ENCODE measurements at places on chromosomes 16 and 17.

DNA sequence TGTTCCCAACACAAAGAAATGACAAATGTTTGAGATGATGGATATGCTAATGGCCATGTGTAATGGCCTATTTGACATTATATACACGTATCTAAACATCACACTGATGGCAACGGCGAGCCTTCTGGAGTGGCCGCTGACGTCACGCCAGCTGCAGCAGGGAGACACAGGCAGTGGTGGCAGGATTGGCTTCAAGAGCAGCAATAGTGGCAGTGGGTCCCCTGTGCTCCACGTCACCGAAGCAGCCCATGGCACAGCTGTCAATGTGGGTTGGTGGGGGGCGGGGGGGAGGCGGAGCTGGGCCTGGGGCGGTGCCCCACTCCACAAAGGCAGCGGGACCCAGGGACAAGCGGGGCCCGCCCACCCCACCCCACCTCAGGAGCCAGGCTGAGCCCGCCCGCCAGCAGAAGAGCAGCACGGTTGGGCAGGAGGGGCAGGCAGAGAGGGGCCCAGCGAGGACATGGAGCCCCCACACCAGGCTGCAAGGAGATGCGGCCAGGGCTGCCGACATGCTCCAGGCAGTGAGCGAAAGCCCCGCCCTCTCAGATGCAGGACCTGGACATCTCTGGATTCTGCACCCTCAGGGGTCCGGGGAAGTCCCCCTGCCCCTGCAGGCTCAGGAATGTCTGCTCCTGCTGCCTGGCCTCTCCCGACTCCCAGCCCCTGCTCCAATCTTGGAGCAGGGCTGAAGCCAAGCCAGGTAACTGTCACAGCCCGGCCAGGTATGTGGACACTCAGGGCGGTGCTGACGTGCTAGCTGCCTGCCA is 64.6 kb downstream of the USP32 start:
- DNase-seq = no peak

GRCh38 chr17:45146890-45147580 is 1.2 kb upstream of the HEXIM1 start:
- DNase-seq = peak; percentile 53

- no peak for DNase-seq
These were observed 25.7 kb downstream of the ARHGAP17 start for GRCh38 chr16:24989494-24989893.

DNA sequence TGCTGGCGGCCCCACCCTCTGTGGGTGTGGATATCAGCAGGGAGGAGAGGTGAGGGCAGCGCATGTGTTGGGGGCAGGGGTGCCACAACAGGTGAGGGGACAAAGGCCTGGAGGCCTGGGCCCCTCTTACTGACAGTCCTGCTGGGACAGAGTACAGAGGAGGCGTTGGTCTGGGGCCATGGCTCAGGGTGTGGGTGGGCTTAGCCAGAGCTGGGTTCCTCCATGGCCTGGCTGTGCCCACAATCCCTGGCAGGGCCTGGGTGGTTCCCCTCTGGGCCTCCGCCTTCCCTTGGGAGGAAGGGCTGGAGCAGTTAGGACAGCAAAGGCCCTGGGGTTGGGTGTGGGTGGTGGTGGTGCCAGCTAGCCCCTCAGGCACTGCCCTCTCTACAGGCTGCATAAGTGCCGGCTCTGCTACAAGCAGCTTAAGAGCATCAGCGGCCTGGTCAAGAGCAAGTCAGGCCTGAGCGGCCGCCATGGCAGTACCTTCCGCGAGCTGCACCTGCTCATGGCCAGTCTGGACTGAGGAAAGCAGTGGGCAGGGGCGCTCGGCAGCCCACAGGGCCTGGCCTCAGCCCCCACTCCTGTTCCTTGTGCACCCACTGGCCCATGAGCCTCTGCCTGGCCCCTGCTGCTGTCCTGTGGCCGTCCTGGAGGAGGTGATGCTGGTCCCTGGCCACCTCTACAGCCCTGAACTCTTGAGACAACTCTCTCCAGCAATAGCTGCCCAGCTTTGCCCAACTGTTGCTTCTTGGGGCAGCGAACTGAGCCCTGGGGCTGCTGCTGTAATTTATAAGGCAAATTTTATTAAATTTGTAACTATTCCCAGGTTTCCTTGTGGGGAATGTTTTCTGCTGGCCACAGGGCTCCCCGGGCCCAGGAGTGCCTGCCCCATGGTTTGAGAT is 21.1 kb downstream of the KATNB1 start:
- no peak for DNase-seq

DNA sequence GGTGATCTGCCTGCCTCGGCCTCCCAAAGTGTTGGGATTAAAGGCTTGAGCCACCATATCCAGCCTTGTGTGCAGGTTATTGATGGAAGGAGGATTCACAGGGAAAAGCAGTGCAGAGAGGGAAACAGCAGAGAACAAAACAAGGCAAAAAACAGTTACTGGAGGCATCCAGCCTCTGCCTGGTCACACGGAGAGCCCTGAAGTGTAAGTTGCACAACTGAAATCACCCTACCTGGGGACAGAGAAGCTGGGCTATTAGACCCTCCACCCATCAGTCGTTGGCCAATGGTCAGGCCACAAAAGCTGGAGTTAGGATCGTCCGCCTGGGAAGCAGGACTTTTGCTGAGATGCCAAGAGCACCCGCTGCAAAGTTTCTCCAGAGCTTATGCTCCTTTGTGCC is 57.9 kb upstream of the BCO1 start:
- DNase-seq = no peak

DNA sequence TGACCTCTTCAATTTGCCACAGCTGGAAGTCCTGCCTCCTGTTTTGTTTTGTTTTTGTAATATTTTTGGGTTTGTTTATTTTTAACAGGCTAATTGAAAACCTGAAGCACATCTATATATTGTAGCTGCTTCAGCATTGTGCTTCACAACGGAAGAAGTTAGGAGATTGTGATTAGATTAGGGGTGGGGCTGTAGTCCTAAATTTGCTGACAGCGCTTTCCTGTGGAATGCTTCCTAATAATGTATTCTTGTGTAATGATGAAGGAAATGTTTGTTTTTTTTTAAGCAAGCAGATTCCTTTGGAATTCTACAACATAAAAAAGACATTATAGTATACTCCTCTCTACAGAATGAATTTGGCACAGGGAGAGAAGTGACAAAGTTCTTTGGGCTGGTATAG is 70.1 kb downstream of the NLK start:
- DNase-seq = no peak

- DNase-seq = no peak
These were observed 10.7 kb downstream of the C16orf95 start for GRCh38 chr16:87306516-87306915.

- DNase-seq = no peak
These were observed 2.9 kb upstream of the MAFG start for GRCh38 chr17:81930142-81931125.

DNA sequence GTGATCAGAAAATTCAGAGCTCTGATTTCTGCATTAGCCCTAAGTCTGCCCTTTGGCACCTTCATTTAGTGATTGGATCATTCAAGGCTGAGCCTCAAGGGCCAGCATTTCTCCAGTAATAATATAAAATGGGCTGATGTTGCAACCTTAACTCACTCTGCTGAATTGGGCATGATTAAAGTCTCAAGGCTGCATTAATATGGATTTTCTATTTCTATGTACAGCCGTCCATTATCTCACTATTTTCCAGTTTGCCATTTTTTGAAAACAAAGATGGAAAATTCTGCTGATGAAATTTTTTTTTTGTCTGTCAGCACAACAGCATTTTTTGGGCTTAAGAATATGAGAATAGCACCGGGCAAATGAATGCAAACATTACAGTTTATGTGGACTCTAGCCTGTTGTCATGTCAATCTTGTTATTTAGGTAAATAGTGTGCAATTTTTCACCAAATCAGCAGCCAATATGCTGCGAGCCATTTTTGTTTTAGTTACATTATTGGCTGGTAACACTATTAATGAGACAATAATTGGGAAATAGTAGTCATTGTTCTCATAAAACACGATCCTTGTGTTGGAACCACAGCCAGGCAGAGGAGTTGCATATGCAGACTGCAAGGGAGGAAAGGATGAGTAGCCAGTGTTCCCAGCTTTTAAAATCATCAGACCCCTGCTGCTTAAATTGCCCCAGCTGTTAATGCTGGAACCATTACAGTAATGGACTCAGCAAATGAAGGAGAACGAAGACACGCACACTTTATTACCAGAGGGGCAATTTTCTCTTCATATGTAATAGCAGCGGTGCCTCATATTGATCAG is 10.5 kb downstream of the FTO start:
- no peak for DNase-seq

- no peak for DNase-seq
These were observed 1.7 kb downstream of the KRT222 start for GRCh38 chr17:40663252-40663651.

DNA sequence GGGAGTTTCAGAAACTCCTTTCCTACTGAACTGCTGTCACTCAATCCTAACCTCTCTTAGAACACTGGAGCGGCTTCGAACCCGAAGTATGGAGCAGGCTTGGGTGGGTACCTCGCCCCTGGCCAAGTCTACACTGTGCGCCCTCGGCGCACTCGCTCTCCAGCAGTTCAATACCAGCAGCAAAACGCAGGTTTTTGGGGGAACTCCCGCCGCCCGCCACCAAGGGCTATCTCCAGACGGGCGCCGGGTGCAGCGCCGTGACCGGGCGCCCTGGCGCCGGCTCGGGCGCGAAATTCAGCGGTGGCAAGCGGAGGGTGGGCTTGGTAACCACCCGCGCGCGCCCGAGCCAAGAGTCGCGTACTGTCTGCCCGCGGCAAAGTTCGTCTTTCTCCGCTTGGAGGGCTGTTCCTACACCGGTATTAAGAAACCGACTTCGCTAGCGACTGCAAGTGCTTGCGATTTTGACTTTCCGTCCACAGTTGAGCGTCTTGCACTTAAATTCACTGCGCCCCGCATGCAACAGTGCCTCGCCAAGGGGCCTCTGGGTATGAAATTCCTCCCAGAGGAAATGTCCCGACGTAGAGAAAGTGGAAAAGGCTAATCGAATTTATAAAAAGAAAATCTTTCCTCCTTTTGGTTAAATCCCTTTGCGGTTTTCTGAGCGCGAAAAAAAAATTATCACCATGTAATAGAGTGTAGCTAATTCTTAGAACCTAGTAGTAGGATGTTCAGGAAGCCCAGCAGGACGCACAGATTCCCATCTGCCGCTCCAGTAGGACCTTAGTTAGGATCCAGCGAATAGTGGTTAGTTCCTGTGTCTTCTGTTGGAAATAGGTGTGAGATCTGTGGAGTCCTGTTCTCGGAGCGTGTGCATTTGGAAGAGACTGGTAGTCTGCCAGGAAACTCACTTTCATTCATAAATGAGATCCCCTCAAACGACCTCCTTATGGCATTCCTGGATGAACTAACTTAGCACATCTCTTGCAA is 5.0 kb upstream of the SALL1 start:
- DNase-seq = no peak

DNA sequence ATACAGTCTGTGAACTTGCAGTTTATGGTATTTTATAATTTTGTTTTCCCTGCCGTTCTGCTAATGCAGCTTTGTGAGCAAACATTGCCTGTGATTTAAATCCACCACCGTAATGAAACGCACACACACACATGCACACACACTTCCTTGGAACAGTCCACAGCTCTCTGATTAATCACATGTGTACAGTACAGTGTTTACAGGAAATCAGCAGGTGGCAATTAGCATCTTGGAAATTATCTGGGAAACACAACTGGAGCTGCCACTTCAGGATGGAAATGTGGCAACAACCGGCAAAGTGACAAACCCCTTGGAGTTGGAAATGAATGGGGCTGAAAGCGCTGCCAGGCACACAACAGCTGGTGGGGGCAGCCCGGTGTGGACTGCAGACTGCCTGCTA is 12.9 kb upstream of the ZKSCAN2 start:
- no peak for DNase-seq

DNA sequence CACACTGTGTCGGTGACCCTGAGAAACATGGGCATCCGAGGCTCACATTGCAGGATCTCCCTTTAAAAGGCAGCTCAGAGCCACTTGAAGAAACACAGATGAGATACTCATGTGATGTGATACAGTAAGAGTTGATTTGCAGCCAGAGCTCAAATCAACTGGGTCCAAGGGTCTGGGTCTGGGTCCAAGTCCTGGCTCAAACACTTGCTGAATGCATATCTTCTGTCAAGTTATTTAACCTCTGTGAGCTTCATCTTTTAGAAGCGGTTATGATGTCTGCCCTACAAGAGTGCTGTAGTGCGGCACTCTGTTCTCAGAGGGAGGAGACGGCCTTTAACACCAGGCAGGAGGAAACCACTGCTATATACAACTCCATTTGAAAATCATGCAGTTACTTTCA is 6.4 kb downstream of the KRT38 start:
- no peak for DNase-seq

DNA sequence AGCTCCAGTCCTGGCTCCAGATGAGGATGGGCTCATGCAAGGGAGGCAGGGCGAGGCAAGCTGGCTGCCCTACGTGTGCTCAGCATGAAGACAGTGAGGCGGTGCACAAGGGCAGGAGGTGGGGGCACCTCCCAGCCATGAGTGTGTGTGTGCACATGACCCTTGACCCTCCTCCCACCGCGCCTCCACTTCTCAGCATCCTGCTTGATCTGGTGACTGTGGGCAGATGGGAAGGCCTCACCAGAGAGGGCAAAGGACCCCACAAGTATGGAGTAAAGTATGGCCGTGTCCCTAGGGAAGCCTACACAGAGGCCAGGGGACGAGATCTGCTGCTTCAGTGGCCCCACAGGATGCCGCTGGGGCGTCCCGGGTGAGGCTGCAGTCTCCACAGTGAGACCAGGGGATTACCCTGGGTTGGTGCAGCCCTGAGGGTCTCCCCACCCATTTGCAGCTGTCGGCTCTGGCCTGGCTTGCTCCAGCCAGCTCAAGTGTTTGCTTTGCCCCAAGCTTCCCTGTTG is 7.9 kb upstream of the RNF222 start:
- no peak for DNase-seq

DNA sequence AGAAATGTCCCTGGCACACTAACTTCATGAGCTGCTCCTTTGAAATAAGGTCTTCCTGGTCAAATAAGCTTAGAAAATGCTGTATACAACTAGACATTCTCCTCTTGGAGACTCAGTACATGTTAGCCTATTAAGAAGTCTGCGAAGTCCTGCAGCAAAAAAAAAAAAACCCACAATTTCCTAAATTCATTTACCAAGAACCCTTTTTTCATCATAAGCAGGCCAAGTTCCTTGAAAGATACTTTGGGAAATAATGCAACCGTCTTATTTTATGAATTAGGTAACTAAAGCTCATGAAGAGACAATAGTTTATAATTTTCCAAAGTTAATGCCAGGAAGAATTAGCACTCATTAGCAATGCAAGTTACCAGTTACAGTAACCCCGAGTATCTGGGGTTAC is 49.0 kb upstream of the HAS3 start:
- no peak for DNase-seq

GRCh38 chr17:36592316-36592715 is 637 bp downstream of the DHRS11 start:
- DNase-seq = no peak
